ENCODE measurements at places on chromosomes 4 and X.

DNA sequence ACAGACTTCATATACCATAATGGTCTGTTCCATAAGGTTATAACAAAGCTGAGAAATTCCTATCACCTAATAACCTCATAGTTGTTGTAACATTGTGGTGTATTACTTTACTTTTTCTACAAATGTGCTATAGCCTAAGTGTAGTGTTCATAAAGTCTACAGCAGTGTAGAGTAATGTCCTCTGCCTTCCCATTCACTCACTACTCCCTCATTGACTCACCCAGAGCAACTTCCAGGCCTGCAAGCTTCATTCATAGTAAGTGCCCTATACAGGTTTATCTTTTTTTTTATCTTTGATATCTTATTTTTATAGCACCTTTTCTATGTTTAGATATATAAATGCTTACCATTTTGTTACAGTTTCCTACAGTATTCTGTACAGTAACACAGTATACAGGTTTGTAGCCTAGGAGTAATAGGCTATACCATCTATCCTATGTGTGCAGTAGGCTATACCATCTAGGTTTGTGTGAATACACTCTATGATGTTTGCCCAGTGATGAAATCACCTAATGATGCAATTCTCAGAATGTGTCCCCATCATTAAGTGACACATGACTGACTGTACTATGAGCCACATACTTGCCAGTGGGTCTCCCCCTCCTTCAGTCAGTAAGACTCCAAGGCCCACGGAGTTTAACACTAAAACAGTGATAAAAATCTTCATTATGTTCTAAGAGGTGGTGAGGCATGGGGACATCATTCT, 299.9 kb downstream of the UNC5C start:
- DNase-seq = no peak

- DNase-seq = no peak
Observed at GRCh38 chrX:68461093-68461492, 27.8 kb upstream of the OPHN1 start.

- DNase-seq = no peak
Observed at GRCh38 chrX:43068639-43069038, 290.7 kb upstream of the PPP1R2C start.

DNA sequence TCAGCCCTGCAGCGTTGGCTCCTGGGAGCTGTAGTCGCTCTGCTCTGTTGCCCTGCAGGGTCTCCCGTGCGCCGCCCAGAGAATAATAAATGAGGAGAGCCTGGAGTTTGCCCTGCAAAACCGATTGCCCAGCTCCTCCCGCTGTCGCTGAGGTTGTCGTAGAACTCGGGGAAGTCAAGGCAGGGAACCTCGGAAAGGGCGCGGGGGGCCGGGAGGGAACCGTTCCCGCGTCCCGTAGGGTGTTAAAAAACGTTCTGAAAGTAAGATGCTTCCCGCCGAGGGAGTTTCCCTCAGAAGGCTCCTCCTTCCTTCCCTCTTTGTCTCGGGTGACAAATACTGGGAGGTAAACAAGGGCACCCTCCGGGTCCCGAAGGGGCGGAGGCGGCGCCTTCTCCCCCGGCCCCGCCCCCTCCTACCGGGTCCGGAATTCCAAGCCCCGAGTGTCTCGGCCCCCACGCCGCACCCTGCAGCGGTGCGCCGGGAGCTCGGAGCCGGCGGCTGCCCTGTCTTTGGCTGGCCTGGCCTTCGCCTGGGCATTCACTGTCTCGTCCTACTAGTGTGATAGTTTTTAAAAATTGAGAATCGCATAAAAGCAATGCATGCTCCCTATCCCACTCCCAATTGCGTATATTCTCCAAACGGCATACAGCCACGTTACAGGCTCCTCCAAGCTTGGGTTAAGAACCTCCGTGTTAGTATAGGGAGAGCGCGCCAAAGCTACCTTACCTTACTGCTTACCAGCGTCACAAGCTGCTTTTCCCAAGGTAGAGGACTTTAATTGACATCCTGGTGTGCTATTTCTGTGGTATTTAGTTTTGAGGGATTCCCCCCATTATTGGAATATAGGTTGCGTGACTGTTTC, 964 bp upstream of the HMGB2 start:
- DNase-seq = peak; percentile 50

GRCh38 chr4:82578935-82579334, 17.1 kb upstream of the TMEM150C start:
- no peak for DNase-seq

DNA sequence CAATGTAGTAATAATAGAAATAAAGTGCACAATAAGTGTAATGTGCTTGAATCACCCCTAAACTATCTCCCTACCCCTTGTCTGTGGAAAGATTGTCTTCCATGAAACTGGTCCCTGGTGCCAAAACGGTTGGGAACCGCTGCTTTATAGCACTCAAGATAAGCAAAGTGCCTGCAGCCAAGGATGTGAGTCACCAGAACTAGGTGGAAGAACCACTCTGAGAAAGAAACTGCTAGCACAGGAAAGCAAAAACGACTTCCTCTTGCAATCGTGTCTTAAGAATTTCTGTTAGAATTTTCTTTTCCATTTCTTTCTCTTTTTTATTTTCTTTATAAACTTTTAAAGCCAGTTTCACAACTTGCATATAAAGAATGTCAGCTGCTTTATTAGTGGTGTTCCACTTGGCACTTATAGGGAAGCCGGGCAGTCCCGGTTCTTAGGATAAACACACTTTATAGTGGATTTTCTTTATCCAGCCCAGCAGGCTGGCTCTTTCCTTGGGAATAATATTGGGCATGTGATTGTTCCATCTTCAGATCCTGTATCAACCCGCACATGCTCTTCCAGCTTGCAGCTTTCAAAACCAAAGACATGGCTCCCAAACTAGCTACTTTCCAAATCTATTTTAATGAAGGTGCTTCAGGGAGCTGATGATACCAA, 32.3 kb upstream of the CXCL8 start:
- no peak for DNase-seq

DNA sequence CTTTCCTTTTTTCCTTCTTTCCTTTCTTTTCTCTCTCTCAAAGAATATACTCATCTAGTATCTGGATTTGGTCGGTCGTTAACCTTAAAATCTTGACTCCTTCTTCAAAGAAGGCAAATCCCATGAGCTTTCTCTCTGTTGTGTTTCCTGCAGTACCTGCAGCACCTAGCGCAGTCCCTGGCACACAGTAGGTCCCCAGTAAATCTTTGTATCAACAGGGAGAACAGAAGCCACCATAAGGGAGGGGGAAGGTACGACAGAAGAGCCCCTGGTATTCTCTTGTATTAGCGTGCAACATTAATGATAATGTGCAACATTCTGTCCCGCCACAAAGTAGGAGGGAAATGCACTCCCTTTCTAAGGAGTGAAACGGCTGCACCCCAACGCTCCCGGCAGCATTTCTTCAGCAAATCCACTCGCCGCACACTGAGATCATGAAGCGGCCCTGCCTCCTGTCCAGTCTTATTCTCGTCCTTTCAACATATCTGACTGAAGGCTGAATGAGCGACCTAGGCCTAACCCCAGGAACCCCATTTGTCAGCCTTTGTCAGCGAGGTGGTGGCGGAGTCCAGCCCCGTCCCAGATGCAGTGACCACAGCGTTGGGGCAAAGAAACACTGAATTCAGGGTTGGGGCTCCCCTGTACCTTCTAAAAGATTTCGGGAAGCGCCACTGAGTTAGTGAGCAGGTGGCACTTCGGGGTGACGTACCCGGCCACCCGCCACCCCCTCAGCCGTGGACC, 133.7 kb downstream of the AMELX start:
- no peak for DNase-seq

- DNase-seq = no peak
Observed at GRCh38 chr4:125573368-125573767, 258.6 kb downstream of the FAT4 start.
